Vagina (tissue), 2 donors: ENCODE measurements at places on chromosomes 1 and 21.

DNA sequence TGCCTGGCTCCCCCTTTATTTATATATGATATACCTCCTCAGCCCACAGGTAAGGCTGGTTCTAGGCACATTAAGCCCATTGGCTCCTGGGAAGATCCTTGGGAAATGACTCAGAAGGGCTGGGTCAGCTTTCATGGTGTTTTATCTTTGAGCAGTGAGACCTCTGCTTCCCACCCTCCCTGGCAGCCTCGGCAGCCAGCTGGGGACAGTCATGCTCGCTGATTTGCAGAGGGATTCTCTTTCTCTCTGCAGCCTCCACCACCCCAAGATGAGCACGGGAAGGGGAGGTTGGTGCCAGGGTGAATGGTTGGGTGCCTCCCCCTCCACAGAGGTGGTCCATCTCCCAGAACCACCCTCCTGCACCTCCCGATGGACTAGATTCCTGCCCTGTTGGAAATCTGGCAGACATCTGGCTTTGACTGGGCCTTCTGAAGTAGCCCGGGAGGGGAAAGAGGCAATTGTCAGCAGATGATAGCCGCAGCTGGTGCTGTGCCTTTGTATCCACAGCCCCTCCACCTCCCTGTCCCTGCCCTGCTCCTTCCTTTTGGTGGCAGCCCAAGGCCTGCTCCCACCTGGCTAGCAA is 24.6 kb downstream of the IER5 start:
- no peak overlapping the region for H3K4me3 ChIP-seq
- H3K36me3 ChIP-seq: no peaks in the 10 kb centered on the region
- DNase-seq: no peak
- no peaks in the 10 kb centered on the region for H3K27me3 ChIP-seq

DNA sequence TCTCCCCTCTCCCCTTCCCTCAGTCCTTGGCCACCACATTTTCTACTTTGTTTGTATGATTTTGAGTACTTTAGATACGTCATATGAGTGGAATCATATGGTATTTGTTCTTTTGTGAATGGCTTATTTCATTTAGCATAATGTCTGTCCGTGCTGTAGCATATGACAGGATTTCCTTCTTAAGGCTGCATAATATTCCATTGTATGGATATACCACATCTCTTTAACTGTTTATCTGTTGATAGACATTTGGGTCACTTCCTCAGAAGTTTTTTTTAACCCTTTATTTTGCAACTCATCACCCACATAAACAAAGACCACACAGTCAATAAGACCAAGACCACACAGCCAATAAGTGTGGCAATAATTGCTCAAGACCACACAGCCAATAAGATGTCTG is 24.9 kb downstream of the FAM163A start:
- no peak overlapping the region for H3K27ac ChIP-seq
- H3K4me3 ChIP-seq: no peak overlapping the region
- DNase-seq: no peak

GRCh38 chr1:154445040-154445472 is 39.9 kb downstream of the IL6R start:
- H3K36me3 ChIP-seq: no peaks in the 10 kb centered on the region
- H3K27me3 ChIP-seq: no peaks in the 10 kb centered on the region
- H3K4me3 ChIP-seq: no peak overlapping the region
- H3K4me1 ChIP-seq: peaks cover 37% of the 10 kb centered on the region
- DNase-seq: no peak
- peak overlapping the region; percentile 76 for H3K27ac ChIP-seq

- no peaks in the 10 kb centered on the region for H3K4me1 ChIP-seq
- no peak overlapping the region for H3K4me3 ChIP-seq
- DNase-seq: no peak
- H3K27ac ChIP-seq: no peak overlapping the region
- H3K27me3 ChIP-seq: no peaks in the 10 kb centered on the region
- no peaks in the 10 kb centered on the region for H3K36me3 ChIP-seq
Observed at GRCh38 chr1:225152061-225152460, 222.6 kb downstream of the DNAH14 start.

DNA sequence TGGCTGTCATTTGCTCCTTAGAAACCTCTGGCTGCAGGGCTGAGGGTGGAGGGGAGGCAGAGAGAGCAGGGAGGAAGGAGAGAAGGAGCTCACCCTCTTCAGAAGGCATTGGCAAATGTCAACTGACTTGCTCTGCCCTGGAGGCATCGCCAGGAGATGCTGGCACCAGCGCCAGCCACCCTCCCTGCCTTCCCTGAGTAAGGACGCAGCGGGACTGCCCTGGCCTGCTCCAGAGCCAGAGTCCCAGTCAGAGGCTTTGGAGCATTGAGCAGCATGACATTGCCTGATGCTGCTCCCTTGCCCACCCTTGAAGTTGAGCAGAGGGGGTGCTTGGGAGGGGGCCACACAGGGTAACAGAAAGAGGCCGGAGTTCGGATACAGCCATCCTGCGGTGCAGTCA is 62.3 kb downstream of the DISP3 start:
- no peak overlapping the region for H3K27ac ChIP-seq
- H3K27me3 ChIP-seq: no peaks in the 10 kb centered on the region
- no peak for DNase-seq
- H3K4me3 ChIP-seq: no peak overlapping the region

- no peak overlapping the region for H3K27ac ChIP-seq
- no peak for DNase-seq
- no peaks in the 10 kb centered on the region for H3K27me3 ChIP-seq
- no peak overlapping the region for H3K4me3 ChIP-seq
- no peaks in the 10 kb centered on the region for H3K36me3 ChIP-seq
Observed at GRCh38 chr1:3940754-3941345, 40.8 kb upstream of the C1orf174 start.

GRCh38 chr1:173503391-173503790 is 26.3 kb downstream of the PRDX6 start:
- H3K4me3 ChIP-seq: no peak overlapping the region
- H3K27me3 ChIP-seq: no peaks in the 10 kb centered on the region
- peaks cover 5% of the 10 kb centered on the region for H3K4me1 ChIP-seq
- no peak overlapping the region for H3K27ac ChIP-seq

DNA sequence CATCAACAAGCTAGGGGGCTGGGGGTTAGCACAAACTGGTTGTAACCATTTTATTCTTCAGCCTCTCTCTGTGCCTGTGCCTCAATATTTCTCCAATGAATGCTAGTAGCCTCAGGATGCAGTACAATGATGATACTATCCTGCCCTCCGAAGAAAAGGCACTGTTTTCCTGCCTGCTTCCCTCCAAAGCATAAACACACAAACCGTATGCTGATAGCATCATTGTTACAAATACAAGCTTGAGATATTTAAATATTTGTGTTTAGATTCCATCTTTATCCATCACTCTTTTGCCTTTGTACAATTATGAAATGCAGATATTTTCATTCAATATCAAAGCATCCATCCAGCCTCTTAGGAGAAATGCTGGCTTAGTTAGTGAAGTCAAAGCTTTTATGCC is 404.8 kb downstream of the DUSP10 start:
- peaks cover 16% of the 10 kb centered on the region for H3K4me1 ChIP-seq
- H3K27me3 ChIP-seq: no peaks in the 10 kb centered on the region
- no peaks in the 10 kb centered on the region for H3K36me3 ChIP-seq

DNA sequence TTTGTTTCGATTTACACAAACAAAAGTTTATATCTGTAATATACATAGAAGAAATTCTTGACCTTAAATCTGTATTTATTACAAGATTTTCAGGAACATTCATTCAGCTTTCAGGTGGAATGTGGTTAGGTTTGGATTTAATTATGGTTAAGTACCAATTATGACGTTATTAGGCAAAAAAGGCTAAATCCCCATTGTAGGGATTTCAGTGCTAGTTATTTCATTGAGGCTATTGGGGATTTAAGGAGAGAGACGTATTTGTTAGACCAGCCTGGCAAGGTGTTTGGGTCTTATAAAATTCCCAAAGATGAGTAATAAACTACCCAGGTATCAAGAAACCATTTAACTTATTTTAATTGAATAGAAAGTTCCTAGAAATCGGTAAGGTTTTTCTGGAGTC is 26.0 kb downstream of the PRKAA2 start:
- H3K27me3 ChIP-seq: no peaks in the 10 kb centered on the region
- no peak overlapping the region for H3K27ac ChIP-seq
- H3K4me1 ChIP-seq: no peaks in the 10 kb centered on the region

- peak overlapping the region; percentile 83 for H3K27ac ChIP-seq
- peaks cover 30% of the 10 kb centered on the region for H3K36me3 ChIP-seq
- peaks cover 33% of the 10 kb centered on the region for H3K4me1 ChIP-seq
- no peak for DNase-seq
- peak overlapping the region; percentile 86 for H3K4me3 ChIP-seq
Observed at GRCh38 chr1:23791516-23792047, 637 bp downstream of the LYPLA2 start.

GRCh38 chr1:116325922-116326321 is 47.1 kb upstream of the ATP1A1 start:
- no peak overlapping the region for H3K27ac ChIP-seq
- no peak for DNase-seq
- H3K4me3 ChIP-seq: no peak overlapping the region
- H3K36me3 ChIP-seq: no peaks in the 10 kb centered on the region

GRCh38 chr1:194369622-194370021 is 1183.2 kb upstream of the B3GALT2 start:
- no peaks in the 10 kb centered on the region for H3K36me3 ChIP-seq
- H3K4me3 ChIP-seq: no peak overlapping the region
- no peak overlapping the region for H3K27ac ChIP-seq
- no peak for DNase-seq

DNA sequence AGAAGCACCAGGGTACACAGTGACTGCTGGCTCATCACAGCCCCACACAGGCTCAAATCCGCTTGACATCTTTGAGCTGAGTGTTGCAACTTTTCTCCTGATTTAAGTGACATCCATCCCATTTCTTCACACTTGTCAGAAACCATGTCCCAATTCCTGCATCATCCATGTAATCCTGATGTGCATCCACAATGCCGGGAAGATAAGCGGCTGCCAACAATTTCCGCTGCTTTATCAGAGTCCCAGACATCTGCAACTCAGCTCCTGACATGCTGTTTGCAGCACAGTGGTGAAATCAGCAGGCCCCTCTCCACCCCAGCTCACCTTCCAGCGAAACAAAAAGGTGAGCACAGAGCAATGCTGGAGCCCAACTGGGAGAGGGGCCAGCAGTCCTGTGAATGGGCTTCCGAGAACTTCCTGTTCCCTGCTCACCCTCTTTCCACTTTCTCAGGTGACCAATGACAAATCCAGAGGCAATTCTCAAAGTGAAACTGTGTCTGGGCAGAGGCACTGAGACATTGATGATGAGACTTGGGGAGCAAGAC is 581.0 kb downstream of the AJAP1 start:
- H3K4me1 ChIP-seq: no peaks in the 10 kb centered on the region
- no peaks in the 10 kb centered on the region for H3K36me3 ChIP-seq
- no peak overlapping the region for H3K27ac ChIP-seq
- H3K4me3 ChIP-seq: no peak overlapping the region
- DNase-seq: no peak

DNA sequence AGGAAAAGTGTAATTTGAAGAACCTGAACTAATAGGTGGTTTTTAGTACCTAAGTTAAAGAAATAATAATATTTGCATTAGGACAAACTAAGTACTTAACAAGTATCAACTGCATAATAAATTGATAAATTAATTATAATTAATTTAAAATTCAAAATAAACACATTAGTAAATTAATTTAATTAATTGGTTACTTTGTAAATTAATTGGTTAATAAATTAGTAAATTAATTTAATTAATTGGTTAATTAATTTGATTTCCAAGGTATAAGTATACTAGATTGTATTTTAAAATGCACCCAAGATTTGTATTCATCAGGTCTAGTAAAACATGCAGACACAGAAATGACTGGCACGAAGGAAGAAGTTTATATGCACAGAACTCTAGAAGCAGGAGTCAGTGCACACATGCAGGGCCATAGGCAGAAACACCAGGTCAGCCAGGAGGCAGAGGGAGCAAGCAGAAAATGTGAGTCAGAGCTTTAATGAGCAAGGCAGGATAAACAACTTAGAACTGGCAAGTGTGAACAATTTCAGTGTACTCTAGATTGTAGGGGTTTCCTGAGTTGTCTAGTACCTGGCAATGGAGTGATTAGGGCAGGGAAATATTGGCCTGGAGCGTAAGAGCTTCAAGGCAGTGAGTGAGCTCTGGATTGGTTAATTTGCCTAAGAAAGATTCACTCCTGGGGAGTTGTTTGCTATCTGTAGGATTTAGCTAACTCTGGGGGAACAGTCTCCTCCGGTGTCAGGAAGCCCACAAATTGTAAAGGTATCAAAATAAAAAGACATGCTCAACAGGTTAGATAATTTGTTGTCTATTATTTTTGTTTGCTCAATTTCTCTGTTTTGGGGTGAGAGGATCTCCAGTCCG is 665.7 kb downstream of the MRPL39 start:
- no peaks in the 10 kb centered on the region for H3K4me1 ChIP-seq
- no peaks in the 10 kb centered on the region for H3K27me3 ChIP-seq
- H3K4me3 ChIP-seq: no peak overlapping the region
- no peak for DNase-seq
- H3K36me3 ChIP-seq: no peaks in the 10 kb centered on the region

- no peak for DNase-seq
- peak overlapping the region; percentile 64 for H3K4me3 ChIP-seq
- peak overlapping the region; percentile 98 for H3K27ac ChIP-seq
- H3K36me3 ChIP-seq: no peaks in the 10 kb centered on the region
- no peaks in the 10 kb centered on the region for H3K27me3 ChIP-seq
Observed at GRCh38 chr1:154329551-154330131, 4.3 kb downstream of the ATP8B2 start.

DNA sequence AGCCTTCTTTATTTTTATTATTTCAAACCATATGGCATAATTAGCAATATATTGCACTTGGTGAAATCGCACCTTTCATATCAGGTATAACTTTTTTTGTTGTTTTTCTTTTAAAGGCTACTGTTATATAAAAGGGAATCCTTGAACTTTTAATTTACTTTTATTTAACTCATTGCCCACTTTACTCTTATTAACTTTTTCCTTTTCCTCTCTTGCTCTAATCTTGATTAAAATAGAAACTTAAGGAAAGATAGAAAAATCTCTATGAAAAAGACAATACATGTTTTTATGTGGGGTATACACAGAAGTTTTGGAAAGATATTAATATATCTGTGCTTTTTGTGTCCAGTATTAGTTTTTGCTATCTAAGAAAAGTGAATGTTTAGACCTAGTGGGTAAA is 805.8 kb downstream of the USP25 start:
- H3K36me3 ChIP-seq: no peaks in the 10 kb centered on the region
- H3K4me3 ChIP-seq: peak overlapping the region; percentile 47
- H3K27ac ChIP-seq: peak overlapping the region; percentile 88
- DNase-seq: no peak

GRCh38 chr1:200328379-200328778 is 81.5 kb downstream of the ZNF281 start:
- H3K4me1 ChIP-seq: no peaks in the 10 kb centered on the region
- no peak for DNase-seq
- no peak overlapping the region for H3K4me3 ChIP-seq
- no peaks in the 10 kb centered on the region for H3K36me3 ChIP-seq
- no peak overlapping the region for H3K27ac ChIP-seq
